ENCODE measurements at places on chromosomes 7 and 10. TPM values are rescaled to one million over a fixed set of nuclear protein-coding genes. Genes with fewer than 3 reads are reported as not detected.

The SLC18A3 gene
- 0.11 TPM for total RNA-seq

The CPEB3 gene
- 7.4 TPM for total RNA-seq

The NUTM2E gene
- not detected for total RNA-seq

The TRIM4 gene
- 27.9 TPM for total RNA-seq

The GIMAP8 gene
- total RNA-seq: 15.2 TPM

The CYP3A7 gene
- 0.21 TPM for total RNA-seq

The MMP21 gene
- 0.69 TPM for total RNA-seq

The CHST15 gene
- total RNA-seq: 17.8 TPM

The ANKRD1 gene
- 6.8 TPM for total RNA-seq

The TIMM23B gene
- 16.3 TPM for total RNA-seq

The SNX10 gene
- 7.1 TPM for total RNA-seq

Measured in urinary bladder (tissue), 4 donors.